ENCODE measurements at places on chromosomes 4 and X.

GRCh38 chr4:165721815-165722214 is 151.2 kb upstream of the TLL1 start:
- no peak for DNase-seq

DNA sequence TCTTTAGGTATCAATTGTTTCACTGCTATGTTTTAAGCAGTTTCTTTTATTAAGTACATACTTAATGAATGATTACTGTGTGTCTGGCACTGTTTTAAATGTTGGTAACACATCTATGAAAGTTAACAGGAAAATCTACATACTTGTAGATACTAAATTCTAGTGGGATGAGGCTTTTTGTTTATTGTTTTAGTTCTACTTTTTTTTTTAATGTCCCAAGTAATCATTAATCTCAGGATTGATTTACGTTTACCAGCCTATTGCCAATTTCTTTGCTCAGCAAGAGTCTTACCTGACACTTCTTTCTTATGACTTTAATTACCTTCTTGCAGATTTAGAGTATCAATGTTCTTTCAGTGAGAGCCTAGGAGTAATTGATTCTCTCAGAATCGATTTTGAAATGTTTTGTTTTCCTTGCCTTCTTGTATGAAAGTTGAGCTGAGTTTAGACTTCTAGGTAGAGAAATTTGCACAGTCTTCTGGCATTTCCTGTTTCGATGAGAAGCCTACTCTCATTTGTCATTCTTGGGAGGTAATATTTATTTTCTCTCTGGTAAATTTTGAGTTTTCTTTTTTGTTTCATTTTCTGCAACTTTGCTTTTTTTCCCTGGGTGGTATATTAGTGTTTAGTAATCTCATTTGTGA is 235.2 kb upstream of the ANKRD50 start:
- DNase-seq, result no peak

GRCh38 chr4:8401665-8402064 is 38.9 kb downstream of the ACOX3 start:
- DNase-seq, result no peak

GRCh38 chr4:7187168-7187535 is 5.2 kb upstream of the SORCS2 start:
- no peak for DNase-seq

GRCh38 chr4:114284629-114285028 is 305.2 kb upstream of the ARSJ start:
- no peak for DNase-seq

GRCh38 chrX:124994404-124994803 is 325.3 kb upstream of the TEX13C start:
- DNase-seq, result no peak
